Articular chondrocyte of knee joint (primary cell): ENCODE measurements at places on chromosomes 6 and 20. TPM values are rescaled to one million over a fixed set of nuclear protein-coding genes. Genes with fewer than 3 reads are reported as not detected.

Gene STK38
- total RNA-seq: 41.3 and 55.6 TPM in 2 replicates

Gene PI16
- total RNA-seq: under 0.01 and 0.52 TPM in 2 replicates

Gene PTP4A1
- total RNA-seq: 42.5 and 43.9 TPM in 2 replicates

Gene CLDN20
- total RNA-seq: not detected in 2 replicates

Gene POPDC3
- total RNA-seq: 71.8 and 73.3 TPM in 2 replicates

Gene IRF4
- 0.11 and 0.26 TPM in 2 replicates for total RNA-seq

Gene C6orf58
- not detected in 2 replicates for total RNA-seq
